ENCODE measurements at places on chromosomes 1 and 21. TPM values are rescaled to one million over a fixed set of nuclear protein-coding genes. Genes with fewer than 3 reads are reported as not detected.

Gene ACTL8
- 0.98 TPM for total RNA-seq

Gene MUTYH
- total RNA-seq = 37.6 TPM

Gene C4BPA
- total RNA-seq = not detected

Gene ANKRD34A
- total RNA-seq = 2.0 TPM

Gene MXRA8
- 0.77 TPM for total RNA-seq

Gene ZBTB8A
- 1.5 TPM for total RNA-seq

Gene C1orf94
- 0.08 TPM for total RNA-seq

Gene CYP2J2
- total RNA-seq = 0.61 TPM

Gene GSTM5
- not detected for total RNA-seq

Gene CD2
- not detected for total RNA-seq

Gene ATP5PO
- total RNA-seq = 99.9 TPM

Gene TRNP1
- 52.2 TPM for total RNA-seq

Gene IPO13
- 20.1 TPM for total RNA-seq

Gene AMPD1
- total RNA-seq = not detected

Gene FAM72D
- total RNA-seq = 11.4 TPM

Gene UBQLN4
- 38.4 TPM for total RNA-seq

Gene TNNT2
- total RNA-seq = 0.11 TPM

Gene MYOM3
- 0.03 TPM for total RNA-seq

Gene PPIE
- 64.2 TPM for total RNA-seq

Gene UBXN11
- 16.9 TPM for total RNA-seq

Gene S100A3
- 14.8 TPM for total RNA-seq

Gene C2CD2
- 0.04 TPM for total RNA-seq

Gene CTTNBP2NL
- total RNA-seq = 8.3 TPM

Gene TEX38
- not detected for total RNA-seq

Gene TEDDM1
- not detected for total RNA-seq

Gene LAMC1
- total RNA-seq = 440 TPM

Gene IL12RB2
- total RNA-seq = not detected

Gene NUDT4B
- total RNA-seq = 35.3 TPM

Gene SYTL1
- 3.1 TPM for total RNA-seq

Gene SLC44A3
- total RNA-seq = not detected

Gene FCRL4
- total RNA-seq = not detected

Gene FCRLA
- 16.9 TPM for total RNA-seq

Gene DIRAS3
- total RNA-seq = 0.27 TPM

Gene MFAP2
- 131 TPM for total RNA-seq

Gene NBL1
- 42.2 TPM for total RNA-seq

Gene CCDC30
- total RNA-seq = 0.82 TPM

Gene LCE1E
- not detected for total RNA-seq

Gene FAM163A
- not detected for total RNA-seq

Gene UQCRH
- total RNA-seq = 1,270 TPM

Gene FYB2
- total RNA-seq = not detected

Gene PPOX
- total RNA-seq = 29.7 TPM

Gene SLC2A5
- total RNA-seq = not detected

Gene ASTN1
- 1.7 TPM for total RNA-seq

Gene PRELP
- total RNA-seq = not detected

Gene SIM2
- 0.23 TPM for total RNA-seq

Gene ADGRL2
- 24.8 TPM for total RNA-seq

Gene BNIPL
- total RNA-seq = 2.2 TPM

Gene ZNF648
- 0.38 TPM for total RNA-seq

Gene HES3
- not detected for total RNA-seq

Gene TMPRSS3
- 0.45 TPM for total RNA-seq

Gene TIE1
- 4.5 TPM for total RNA-seq

Gene FOXD3
- 6.1 TPM for total RNA-seq

Gene TARS2
- total RNA-seq = 35.7 TPM

Gene BTBD8
- total RNA-seq = 1.6 TPM

Gene UBXN10
- total RNA-seq = not detected
